Activated CD4-positive, alpha-beta T cell treated with anti-CD3 and anti-CD28 coated beads, Interleukin-2, Interleukin-6, amounts not matched to agents 100 ng/mL and 50 ng/mL, durations not matched to agents 16 hours and 8 hours (primary cell): ENCODE measurements at places on chromosomes 16 and 17.

GRCh38 chr16:87846705-87847466 is 22.4 kb downstream of the SLC7A5 start:
- DNase-seq = no peak

- no peak for DNase-seq
These were observed 155.3 kb downstream of the AIPL1 start for GRCh38 chr17:6279659-6280058.

- no peak for DNase-seq
These were observed 14.6 kb upstream of the TMEM92 start for GRCh38 chr17:50259477-50260324.

- DNase-seq = no peak
These were observed 143.9 kb downstream of the KCNJ2 start for GRCh38 chr17:70313086-70313852.

GRCh38 chr17:6524520-6524919 is 31.8 kb downstream of the PITPNM3 start:
- DNase-seq = no peak
